ENCODE measurements at places on chromosomes 5 and 9. TPM values are rescaled to one million over a fixed set of nuclear protein-coding genes. Genes with fewer than 3 reads are reported as not detected.

- H3K4me1 ChIP-seq: no peaks in the 10 kb centered on the region
- H3K4me3 ChIP-seq: no peak overlapping the region
- H3K27me3 ChIP-seq: peaks cover 7% of the 10 kb centered on the region
- H3K36me3 ChIP-seq: no peaks in the 10 kb centered on the region
Measured at GRCh38 chr9:84823421-84824271, 154.1 kb downstream of the NTRK2 start.

- 0 out of 2 replicates have a peak, but pooled peaks cover 4% of the 10 kb centered on the region for H3K4me1 ChIP-seq
- H3K27ac ChIP-seq: no peak overlapping the region
- H3K27me3 ChIP-seq: peaks cover 90% of the 10 kb centered on the region
- no peak for DNase-seq
Measured at GRCh38 chr5:55180016-55180415, 7.0 kb upstream of the CDC20B start.

DNA sequence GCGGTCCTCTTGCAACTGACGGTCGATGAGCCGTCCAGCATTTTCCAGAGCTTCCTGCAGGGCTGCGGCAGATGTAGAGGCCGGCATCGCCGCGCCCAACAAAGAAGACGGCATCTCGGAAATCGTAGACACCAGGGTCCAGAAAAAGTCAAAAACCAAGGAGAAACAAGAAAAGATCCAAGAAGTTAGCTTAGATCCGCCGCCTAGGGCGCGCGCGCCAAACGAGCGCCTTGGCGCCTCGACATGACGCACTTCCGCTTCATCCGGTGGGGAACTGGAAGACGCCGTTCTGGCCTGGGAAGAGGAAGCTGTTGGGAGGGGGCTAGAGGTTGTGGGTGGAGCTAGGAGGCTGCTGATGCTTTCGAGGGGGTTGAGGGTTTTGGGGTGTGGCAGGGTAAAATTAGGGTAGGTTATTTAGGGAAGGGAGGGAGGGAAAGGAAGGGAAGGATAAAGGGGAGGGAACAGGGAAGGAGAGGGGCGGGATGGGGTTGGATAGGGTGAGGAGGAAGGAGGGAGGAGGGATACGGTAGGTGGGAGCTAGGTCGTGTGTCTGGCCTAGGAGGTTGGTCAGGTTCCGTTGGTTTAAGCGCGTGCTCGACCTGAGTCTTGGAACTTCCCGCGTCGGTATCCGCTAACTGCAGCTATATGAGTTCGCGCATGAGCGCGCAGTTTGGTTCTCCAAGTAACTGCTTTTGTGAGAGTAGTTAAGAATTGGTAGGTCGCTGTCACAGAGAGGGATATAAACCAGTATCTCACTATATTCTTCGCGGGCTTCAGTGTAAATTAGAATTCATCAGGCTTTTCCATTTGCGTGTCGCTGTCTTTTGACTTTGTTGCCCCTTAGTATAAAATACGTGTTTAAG is at the start of gene NUP155:
NUP155 (minus strand) TSS at position 243 of the 863 bp plus-strand sequence; CDS start at position 114, 129 bp downstream.
- H3K4me3 ChIP-seq: peak within 1 kb of the TSS; percentile 100
- DNase-seq: peak; percentile 98

The N4BP3 gene
- 0.32 TPM for total RNA-seq

The SH3TC2 gene
- total RNA-seq: 1.1 TPM

The NRARP gene
- 0.32 TPM for total RNA-seq

GRCh38 chr9:31336386-31336785 is 1048.1 kb upstream of the ACO1 start:
- DNase-seq: no peak
- H3K4me1 ChIP-seq: no peaks in the 10 kb centered on the region
- no peak overlapping the region for H3K27ac ChIP-seq

DNA sequence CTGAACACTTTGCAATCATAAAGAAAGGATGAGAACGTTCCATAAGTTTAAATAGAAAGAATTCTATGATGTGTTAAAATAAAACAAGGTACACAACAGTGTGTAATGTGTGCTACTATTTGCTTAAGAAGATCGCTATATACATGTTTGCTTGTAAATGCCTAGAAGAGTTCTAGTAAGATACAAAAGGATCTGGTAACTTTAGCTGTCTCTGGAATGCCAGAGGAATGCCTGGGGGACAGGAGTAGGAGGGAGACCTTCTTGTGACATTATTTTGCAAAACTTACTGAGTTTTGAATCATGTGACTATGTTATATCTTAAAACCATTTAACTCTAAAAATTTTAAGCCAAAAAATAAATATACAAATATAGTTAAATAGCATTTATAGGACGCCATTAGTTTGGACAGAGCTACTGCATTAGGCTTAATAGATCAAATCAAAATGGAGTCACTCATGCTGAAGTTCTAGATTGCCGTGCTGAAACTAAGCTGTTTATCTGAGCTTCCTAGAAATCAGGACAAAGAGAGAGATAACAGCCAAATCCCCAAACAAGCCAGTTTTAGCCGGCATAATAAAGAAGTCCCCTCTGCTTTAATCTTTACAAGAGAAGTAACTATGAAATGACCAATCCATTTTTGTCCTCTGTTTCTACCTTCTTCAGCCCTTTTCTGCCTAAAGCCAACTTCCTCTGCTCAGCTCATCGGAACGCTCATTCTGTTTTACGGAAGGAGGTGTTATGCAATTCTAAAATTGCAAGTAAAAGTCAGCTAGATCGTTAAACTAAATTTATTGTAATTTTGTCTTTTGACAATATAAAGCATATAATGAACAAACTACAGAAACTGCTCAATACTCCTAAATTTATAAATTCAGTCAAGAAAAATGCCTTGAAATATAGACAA is 44.8 kb downstream of the LIX1 start:
- H3K36me3 ChIP-seq: no peaks in the 10 kb centered on the region

GRCh38 chr9:69554945-69555344 is 117.2 kb downstream of the APBA1 start:
- no peak overlapping the region for H3K27ac ChIP-seq
- H3K27me3 ChIP-seq: no peaks in the 10 kb centered on the region
- no peak overlapping the region for H3K4me3 ChIP-seq
